Liver (tissue), 10 donors: ENCODE measurements at places on chromosomes 16 and 17.
A peak's percentile ranks its signal among the peaks of the same experiment; 100 is the strongest.

- no peak for DNase-seq
Measured at GRCh38 chr17:56899403-56899802, 14.4 kb downstream of the TRIM25 start.

DNA sequence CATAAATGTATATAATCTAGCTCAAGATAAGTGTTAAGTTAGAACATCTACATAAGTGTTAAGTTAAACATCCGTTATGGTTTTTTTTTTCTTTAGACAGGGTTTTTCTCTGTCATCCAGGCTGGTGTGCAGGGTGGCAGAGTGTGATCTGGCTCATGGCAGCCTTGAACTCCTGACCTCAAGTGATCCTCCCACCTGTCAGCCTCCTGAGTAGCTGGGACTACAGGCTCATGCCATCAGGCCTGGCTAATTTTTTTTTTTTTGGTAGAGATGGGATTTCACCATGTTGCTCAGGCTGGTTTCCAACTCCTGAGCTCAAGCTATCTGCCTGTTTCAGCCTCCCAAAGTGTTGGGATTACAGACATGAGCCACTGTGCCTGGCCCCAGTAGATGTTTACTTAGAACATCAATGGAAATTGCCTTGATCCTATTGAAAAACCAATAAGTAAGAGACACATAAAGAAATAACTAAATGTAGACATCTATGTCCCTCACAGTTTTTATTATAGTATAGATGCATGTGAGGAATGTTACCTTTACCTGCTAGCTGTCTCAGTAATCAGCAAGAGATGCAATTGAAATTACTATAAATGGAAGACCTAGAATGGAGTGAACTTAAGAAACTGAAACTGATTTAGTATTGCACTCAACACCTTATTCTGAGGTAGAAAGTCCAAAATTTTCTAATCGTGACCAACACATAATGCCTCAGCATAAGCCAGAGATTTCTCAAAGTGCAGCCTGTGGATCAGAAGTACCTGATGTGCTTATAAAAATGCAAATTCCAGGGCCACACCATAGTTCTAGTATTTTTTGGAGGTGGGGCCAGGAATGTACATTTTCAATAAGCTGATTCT is 5.5 kb upstream of the FAM20A start:
- no peak for DNase-seq

GRCh38 chr17:61416211-61416539 is 16.5 kb downstream of the TBX2 start:
- DNase-seq, result no peak

DNA sequence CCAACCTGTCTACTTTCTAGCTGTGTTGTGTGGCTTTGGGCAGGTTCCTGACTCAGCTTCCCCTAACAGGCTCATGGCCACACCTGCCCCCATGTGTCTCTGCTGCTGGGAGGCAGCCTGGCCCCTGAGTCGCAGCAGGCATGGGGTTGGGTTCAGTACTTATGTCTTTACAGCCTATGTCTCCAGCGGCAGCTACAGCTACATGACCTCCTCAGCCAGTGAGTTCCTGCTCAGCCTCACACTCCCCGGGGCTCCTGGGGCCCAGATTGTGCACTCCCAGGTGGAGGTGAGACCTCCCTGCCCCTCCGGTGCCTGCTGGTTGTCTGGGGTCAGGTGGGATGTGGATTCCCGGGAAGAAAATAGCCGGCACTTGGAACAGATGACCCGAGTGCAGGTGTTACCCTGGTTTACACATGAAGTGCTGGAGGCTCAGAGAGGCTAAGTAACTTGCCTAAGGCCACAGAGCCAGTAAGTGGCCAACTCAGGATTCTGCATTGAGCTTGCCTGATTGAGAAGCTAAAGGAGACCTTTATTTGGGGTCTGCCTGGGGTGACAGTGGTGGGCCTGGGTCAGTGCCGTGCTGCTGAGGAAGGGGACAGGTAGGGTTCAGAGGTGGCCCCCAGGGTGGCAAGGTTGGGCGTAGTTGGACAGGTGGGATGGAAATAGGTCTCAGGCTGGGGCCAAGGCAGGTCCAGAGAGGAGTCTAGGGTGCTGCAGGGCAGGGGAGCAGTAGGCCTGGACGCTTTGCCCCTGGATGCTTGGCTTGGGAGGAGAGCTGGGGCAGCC is 15.9 kb downstream of the FCSK start:
- no peak for DNase-seq

GRCh38 chr16:20846030-20846429 is 39.7 kb downstream of the REXO5 start:
- DNase-seq, result no peak

DNA sequence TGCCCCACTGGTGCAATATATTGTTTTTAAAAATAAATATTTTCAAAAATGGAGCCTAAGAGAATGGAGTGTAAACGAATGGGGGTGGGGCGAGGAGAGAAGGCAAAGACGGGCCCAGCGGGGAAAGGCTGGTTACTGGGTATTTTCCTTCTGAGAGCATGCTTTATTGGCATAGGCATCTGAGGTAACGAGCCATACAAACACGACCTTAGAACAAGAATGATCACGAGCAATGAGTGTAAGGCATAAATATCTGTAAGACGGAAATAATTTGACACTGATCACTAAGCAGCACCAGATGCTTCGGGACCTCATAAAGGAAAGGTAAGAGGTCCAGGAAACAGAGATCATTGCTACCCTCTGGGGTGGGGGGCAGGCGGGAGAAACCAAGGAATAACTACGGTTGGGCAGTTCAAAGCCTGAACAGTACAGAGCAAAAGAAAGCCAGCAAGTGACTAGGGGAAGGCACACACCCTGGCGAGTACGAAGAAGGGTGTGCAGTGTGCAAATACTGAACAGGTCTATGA is 959 bp downstream of the SSH2 start:
- DNase-seq, result no peak

DNA sequence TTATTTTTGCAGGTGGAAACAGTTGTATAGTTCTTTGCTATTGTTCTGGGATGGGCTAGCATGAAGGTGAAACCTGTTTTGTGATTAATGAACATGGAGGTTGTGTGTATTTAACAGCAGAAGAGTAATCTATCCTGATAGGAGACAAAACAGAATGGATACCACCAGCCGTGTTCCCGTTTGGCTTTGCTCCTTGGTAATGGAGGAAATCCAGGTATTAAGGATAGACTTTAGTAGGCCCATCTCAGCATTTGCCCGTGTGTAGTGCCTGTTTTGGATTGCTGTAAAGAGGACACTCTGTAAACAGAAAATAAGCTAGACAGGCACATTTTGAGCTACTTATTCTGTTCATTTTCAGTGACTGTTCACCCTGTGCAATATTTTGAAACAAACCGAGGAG is 215.1 kb downstream of the RBFOX1 start:
- DNase-seq, result no peak

GRCh38 chr17:42188749-42189650 is 3.7 kb upstream of the HCRT start:
- no peak for DNase-seq

GRCh38 chr17:7307686-7308624 is 527 bp downstream of the EIF5A start:
- DNase-seq, result peak; percentile 59

DNA sequence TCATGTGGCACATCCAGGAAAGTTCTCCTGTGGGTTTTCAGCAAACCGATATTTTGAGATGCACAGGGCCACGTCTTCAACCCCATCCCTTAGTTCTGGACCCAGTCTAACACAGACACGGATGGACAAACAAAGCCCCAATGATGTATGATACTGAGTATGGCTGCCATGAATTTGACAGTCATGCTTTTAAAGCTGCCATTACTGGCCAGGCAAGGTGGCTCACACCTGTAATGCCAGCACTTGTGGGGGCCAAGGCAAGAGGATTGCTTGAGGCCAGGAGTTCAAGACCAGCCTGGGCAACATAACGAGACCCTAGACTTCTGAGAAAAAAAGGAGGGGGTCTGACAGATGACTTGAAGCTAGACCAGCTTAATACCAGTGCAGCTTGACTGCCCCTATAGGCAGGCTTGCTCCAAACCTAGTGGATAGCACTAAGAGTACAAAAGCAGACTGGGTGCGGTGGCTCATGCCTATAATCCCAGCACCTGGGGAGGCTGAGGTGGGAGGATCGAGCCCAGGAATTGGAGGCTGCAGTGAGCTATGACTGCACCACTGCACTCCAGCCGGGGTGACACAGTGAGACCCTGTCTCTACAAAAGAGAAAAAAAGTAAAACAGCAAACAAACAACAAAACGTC is 10.8 kb upstream of the ZNF629 start:
- no peak for DNase-seq

DNA sequence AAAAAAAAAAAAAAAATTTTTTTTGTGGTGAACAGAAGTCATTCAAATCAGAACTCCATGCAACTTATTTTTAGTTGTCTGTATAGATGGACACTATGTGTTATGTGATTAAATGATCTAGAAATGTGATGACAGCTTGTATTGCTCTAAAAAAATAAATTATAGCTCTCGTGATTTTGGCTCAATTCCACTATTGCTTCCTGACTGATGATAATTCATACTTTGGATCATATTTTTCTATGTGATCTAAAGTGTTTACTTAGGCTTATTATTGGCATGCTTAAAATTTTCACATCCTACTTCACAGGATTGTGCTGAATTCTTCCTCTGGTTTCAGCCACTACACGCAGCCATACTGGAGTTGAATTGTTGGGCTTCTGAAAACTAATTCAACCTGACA is 76.8 kb downstream of the RPGRIP1L start:
- no peak for DNase-seq

DNA sequence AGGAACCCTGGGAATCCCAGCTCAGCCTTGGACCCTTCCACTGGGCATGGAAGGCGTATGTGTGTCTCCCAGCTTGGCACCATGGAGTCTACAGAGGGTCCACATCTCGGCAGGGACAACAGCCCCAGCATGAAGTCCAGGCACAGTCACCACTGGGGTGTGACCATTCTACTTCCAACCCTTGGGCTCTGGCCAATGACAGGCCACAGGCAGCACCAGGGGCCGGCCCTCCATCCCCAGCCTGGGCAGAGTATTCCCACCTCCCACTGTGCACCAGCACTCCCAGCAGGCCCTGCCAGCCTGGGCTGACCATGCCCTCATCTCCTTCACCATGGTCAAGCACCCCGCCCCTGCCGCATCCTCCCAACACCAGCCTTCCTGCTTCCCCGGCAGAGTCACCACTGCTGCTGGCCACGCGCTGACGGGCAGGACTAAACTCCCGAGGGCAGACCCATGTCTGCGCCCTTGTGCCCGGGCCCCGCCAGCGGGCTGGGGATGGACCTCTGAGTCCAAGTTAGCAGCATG is 9.5 kb upstream of the PPP1R27 start:
- DNase-seq, result no peak

- DNase-seq, result peak; percentile 41
Measured at GRCh38 chr17:30600830-30601494, 123.8 kb downstream of the GOSR1 start.

DNA sequence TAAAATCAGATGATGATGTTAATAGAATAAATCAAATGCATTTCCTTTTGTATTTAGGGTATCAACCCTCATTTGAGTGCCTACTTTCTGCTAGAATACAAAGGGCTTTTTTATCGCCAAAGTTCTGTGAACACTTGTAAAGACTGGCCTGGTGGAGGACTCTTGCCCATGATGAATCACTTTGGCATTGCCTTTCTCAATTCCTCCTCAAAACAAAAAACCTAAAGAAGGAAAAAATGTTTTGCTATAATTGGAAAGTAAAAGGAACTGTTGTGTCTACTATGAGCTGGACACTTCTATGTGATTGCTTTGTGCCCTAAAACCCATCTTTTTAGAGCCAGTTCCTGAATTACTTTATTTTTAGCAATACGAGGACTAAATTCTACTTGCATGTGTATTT is 13.0 kb upstream of the DHRS11 start:
- no peak for DNase-seq

GRCh38 chr17:10266296-10266876 is 68.0 kb upstream of the GAS7 start:
- no peak for DNase-seq

- DNase-seq, result peak; percentile 53
Measured at GRCh38 chr17:48577946-48578615, at the start of gene HOXB4. HOXB4 (minus strand) TSS chr17:48578350; CDS start chr17:48578319, 31 bp downstream.

- DNase-seq, result no peak
Measured at GRCh38 chr17:10547351-10547750, 2.1 kb downstream of the MYH2 start.

GRCh38 chr16:89456419-89456959 is 33.9 kb downstream of the ANKRD11 start:
- DNase-seq, result no peak

GRCh38 chr16:47927330-47927729 is 228.5 kb downstream of the ABCC12 start:
- DNase-seq, result no peak

DNA sequence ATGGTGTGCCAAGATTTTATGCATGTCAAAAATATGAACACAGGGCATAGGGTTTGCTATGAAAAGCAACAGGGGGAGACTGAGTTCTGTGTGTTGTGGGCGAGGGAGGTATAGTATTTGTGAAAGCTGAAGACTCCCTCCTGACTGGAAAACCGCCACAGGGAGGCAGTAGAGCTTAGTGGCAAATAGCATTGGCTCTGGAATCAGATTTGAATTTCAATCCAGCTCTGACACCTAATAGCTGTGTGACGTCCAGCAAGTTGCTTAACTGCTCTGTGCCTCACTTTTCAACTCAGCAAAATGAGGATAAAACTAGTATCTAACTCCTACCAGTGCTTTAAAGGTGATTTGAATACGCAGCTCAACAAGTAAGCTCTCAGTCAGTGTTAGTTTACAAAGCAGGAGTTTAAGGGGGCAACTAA is 22.0 kb downstream of the KPNA2 start:
- DNase-seq, result no peak

GRCh38 chr17:4229627-4230541 is 33.9 kb downstream of the ANKFY1 start:
- no peak for DNase-seq

- DNase-seq, result no peak
Measured at GRCh38 chr17:10635290-10635689, 21.8 kb downstream of the MYH3 start.
